ENCODE measurements at places on chromosomes 1 and 21.

DNA sequence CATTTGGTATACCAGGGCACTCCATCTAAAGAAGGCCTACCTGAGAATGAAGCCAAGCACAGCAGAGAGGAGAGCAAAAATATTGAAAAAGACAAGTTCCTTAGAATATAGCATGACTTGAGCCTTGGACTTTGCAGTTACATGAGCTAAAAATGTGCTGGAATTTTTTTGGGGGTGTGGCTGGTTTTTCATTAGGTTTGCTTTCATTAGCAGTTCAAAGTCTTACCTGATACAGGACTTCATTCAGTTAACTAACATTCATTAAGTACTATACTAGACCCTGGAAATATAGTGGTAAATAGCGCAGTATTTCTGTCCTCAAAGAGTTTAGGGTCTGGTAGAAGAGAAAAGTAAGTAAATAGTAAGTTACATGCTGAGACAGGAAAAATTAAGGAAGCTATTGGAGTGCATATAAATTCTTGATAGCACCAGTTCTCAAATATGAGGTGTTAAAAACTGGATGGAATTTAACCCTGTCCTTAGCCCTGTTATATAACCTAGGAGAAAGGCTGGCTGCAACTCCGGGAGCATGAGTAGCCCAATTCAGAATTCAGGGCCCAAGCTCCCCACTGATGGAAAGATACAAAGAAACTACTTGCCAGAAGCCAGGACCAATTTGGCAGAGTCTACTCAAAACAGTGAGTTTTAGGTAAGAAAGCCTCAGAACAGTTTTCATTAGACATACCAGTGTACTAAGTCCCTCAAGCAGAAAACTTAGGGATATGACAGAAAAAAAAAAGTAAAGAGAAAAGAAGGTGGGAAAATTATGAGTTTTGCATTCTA is 3.1 kb upstream of the DOCK7 start:
- no peak for DNase-seq

- no peak for DNase-seq
Measured at GRCh38 chr1:213003256-213003655, 12.4 kb downstream of the ANGEL2 start.

DNA sequence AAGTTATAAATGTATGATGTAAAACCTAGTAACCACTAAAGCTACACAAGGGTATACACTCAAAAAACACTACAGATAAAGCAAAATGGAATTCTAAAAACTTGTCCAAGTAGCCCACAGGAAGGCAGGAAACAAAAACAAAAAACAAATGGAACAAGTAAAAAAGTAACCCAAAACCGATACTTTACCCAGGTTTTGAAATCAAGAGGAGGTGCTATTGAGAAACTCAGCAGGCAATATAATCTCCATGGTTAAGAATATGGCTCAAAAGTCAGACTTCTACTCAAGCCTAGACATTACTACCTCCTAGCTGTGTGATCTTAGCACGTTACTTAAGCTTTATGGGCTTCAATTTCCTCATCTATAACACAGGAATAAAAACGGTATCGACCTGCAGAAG is 13.3 kb downstream of the RBBP5 start:
- DNase-seq: no peak

- DNase-seq: no peak
Measured at GRCh38 chr1:30805304-30806003, 47.9 kb upstream of the LAPTM5 start.

DNA sequence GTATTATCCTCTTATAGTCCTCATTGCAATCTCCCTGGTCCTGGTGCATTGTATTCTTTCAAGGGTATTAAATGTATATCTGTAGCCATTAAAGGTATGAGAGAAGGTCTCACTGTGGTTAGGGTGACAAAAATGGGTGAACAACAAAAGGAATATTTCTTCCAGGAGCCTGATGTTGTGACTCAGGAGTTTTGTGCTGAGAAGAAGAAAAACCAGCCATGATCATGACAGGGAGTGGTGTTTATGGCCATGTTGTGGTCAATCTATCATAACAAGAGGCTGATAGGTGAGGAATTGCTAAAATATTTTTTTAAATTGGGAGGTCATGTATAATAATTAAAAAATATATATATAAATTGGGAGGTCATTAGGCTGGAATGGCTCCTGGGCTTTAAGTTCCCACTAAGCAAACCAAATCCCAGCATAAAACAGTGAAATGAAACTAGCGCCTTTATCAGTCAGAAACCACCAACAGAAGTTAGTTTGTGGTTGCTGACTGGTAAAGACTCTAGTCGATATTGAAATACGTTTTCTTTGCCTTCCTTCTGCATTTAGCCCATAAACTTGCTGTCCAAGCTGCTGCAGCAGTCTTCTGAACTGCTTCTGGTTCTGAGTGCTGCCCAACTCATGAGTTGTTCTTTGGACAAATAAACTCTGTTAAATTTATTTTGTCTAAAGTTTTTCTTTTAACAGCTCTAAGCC is 60.3 kb downstream of the TBX19 start:
- DNase-seq: no peak

- DNase-seq: no peak
Measured at GRCh38 chr1:101025283-101025656, 314 bp downstream of the DPH5 start.

GRCh38 chr1:174008979-174009378 is 13.2 kb downstream of the RC3H1 start:
- no peak for DNase-seq

GRCh38 chr1:63368131-63368530 is 704 bp downstream of the ALG6 start:
- DNase-seq: no peak

DNA sequence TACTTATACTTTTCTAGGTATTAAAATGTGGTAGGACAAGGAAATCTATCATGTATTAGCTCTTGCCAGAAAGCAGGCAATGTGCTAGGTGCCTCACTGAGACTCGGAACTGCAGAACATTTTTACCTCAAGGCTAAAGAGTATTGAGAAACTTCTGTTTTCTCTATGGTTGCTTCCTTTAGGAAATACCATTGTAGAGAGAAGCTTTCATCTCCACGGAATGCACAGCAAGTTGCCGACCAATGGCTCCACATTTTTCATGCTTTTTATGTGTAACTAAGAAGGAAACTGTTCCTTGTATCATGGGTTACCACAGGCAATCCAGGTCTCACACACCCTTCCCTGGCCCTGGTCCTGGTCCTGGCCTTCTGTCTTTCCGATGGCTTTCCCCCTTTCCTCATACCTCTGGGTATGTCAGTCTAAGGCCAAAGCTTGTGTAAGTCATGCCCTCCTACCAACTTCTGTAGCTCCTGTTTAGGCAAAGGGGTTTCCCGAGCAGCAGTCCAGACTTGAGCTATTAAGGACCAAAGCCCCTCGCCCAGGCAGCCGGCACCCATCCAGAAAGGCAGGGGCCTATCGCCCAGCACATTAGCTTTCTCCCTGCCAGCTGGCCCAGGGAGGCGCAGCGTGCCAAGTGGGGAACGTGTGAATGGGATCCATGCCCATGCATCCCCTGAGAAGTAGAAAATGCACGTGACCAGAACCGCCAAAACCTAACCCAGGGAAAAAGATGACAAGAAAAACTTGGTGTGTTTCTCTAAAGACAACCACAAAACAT is 225.0 kb downstream of the PBX1 start:
- DNase-seq: no peak

DNA sequence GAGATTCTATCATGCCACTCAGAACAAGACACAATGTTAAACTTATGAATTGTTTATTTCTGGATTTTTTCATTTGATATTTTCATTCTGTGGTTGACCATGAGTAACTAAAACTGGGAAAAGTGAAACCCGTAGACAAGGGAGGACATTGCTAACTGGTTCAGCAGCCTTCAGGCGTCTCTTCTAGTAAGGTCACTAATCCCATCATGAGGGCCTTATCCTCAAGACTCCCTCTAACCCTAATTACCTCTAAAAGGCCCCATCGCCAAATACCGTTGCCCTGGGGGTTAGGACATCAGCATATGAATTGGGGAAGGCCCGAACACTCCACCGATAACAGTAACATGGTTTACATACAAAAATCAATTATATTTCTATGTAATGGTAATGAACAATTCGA is 247.6 kb downstream of the TM2D1 start:
- no peak for DNase-seq

- DNase-seq: no peak
Measured at GRCh38 chr1:159817276-159818041, 9.2 kb upstream of the SLAMF8 start.

DNA sequence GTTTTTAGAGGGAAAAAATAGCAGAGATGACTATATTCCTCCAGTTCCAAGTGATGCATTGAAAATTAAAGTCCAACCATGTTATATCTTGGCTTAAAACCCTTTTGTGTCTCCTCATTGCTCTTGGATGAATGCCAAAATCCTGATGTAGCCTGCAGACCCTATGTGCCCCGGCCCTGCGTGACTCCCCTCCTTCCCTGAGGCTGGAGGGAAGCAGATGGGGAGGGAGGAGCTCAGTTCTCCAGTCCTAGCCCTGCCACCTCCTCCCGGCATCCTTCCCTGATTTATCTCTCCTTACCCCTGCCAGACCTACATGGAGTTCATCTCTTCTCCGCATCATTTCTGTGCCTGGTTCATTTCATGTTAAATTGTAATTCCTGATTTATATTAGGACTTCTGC is 397.4 kb downstream of the PTPRU start:
- DNase-seq: no peak

DNA sequence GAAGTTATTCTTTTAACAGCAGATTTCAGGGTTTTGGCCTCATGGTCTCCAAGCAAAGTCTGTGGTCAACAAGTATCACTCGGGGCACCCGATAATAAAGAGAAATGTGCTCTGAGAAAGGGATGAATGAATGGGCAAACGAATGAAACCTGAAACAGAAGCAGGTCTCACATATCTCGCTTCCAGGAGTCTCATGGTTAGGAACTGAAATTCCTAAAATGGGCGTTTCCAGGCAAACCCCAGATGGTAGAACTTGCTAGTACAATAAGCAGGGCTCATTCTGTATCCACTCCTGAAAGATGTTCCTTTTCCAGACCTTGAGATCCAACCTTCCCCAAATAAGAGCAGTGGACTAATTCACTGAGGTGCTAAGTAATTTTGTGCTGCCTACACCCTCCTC is 87.2 kb downstream of the LAMC2 start:
- no peak for DNase-seq

GRCh38 chr1:226064816-226065248 is 2.3 kb downstream of the H3-3A start:
- DNase-seq: no peak

- no peak for DNase-seq
Measured at GRCh38 chr1:56457756-56458375, 121.5 kb downstream of the PLPP3 start.

GRCh38 chr1:119653839-119654170 is 5.7 kb upstream of the ZNF697 start:
- no peak for DNase-seq

DNA sequence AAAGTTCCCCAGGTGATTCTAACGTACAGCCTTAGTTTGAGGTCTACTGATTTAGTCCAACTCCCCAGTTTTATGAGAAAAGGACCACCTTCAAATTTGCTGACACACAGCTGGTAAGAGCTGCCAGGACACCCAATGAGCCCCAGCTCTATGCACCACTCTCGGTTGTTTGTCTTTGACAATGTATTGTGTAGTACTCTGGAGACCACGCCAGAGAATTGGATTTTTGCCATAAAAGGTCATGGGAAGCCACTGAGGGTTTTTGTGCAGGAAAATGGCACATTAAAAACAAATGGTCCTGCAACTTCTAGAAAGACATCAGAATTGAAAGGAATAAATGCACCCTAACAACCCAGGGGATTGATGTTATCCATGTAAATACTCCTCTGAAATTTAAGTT is 7.1 kb upstream of the IER5 start:
- DNase-seq: no peak

- DNase-seq: no peak
Measured at GRCh38 chr1:108199201-108199691, 897 bp downstream of the SLC25A24 start.

DNA sequence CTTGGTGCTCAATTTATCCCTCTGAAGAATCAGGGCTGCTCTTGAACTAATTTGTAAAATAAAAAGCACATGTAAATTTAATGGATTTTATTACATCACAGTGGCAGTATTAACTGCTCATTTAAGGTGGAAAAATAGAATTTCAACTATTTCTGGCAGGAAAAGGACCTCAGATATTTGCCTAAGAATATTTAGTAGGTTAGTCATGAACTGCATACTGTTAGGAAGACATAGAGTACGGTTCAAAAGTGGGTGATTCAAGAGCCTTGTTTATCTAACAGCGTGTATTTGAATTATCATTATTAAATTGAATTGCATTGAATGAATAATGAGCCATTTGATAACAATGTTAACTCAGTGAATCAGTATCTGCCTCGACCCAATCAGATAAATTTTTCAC is 248.8 kb upstream of the PBX1 start:
- no peak for DNase-seq

DNA sequence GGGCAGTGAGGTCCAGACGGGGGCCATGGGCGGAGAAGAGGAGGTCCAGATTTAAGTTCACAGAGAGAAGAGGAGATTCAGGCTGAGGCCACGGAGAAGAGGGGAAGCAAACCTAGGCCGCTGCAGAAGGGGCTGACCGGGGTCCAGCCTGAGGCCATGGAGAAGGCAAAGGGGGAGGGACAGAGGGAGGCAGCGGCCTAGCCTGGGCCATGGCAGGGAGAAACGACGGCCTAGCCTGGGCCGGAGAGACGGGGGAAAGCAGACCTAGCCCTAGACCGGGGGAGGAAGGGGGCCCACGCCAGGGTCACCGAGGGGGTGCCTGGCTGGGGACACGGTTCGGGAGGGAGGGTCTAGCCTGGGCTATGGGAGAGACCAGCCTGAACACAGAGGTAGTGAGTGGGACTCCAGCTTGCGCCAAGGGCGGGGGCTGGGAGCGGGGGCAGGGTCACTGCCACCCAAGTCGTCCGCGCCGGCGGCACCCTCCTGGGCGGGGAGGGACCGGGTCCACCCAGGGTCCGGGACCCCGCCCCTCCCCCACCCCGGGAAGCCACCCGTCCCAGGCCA is 459 bp downstream of the CAPZB start:
- no peak for DNase-seq

DNA sequence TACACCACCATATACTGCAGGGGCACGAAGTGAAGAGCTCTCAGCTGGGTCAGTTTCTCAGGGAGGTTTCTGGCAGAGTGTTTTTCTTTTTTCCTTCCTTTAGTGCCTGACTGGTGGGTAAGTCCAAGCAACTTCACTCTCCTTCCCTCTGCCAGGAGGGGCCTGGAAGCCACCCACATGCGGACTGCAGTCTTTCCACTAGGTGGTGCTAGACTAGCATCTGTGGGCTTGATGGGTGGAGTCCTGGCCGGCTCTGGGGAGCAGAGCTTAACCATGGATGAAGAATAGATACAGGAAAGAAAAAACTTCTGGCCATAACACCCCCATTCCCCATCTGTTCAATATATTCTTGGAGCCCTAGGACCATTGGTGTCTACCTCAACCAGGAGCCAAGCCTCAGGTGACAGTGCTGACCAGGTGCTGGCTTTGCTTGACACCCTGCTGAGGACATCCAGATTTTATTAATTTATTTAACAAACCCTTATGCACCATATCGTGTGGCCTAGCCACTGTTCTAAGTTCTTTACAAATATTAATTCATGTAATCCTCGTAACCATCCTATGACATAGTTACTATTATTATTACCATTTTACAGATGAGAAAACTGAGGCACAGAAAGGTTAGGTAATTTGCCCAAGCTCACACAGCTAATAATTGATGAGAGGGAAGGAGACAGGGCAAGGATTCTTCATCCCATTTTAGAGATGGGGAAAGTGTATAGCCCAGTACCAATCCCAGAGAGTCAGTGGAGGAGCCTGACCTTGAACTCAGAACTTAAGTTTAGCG is 126.7 kb upstream of the CSF3R start:
- no peak for DNase-seq

All from cortex of kidney (tissue), 1 donor.